ENCODE measurements at places on chromosomes 7 and 10.

DNA sequence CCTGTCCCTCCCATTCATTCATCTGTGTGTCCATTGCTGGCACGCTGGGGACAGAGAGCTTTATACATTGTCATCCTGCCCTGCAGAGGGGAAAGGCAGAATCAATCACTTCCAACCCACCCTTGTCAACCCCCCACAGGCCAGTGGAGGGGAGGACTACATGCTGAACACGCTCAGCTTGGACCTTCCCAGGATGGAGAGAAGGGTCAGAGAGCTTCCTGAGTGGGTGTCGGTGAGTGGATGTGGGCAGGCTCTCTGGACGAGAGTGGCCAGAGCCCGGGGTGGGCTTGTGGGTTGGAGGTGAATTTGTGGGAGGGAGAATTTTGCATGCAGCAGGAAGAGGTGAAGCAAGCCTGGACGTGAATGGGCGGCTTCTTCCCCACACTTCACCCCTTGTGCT is 93.9 kb downstream of the DNAJB6 start:
- DNase-seq = no peak

- no peak for DNase-seq
Measured at GRCh38 chr10:3709456-3710060, 75.5 kb downstream of the KLF6 start.

GRCh38 chr10:132562916-132563456 is 25.4 kb downstream of the INPP5A start:
- DNase-seq = no peak

- DNase-seq = no peak
Measured at GRCh38 chr7:70619659-70620058, 512.3 kb upstream of the GALNT17 start.

DNA sequence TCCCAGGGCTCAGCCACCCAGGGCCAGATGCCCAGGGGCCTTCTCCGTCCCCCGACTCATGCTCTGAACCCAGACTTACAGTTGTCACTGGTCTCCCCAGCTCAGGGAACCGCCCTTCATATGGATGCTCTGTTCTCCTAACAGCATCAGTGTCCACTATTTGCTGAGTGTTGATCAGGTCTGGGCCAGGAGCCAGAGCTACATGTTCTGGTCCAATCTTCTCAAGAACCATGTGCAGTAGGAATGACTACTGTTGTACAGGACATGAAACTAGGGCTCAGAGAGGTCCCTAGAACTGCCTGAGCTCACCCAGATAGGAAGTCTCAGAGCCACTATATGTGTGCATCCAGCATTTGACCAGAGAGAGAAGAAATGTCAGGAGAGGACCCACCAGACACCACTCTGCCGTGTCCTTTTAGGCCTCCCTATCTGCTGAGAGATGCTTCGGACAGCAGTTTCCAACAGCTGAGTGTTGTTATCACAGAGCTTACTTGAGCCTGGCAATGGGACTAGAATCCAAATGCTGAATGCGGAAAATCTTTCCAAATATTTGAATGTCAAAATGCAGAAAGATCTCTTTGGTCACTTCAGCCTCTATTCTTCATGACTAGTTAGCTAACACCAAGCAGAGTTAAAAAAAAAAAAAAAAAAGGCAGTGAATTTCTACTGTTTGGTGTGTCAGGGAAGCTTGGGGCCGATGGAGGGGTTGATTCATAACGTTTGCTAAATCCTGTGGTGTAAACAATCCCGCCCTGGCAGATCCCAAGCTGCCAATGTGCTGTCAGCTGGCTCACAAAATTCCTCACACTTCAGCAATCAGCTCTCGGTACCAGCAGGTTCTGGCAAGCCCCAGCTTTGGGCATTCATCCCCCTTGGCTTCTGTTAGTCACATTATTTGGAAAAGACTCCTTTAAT is 246.1 kb downstream of the TNS3 start:
- DNase-seq = no peak

DNA sequence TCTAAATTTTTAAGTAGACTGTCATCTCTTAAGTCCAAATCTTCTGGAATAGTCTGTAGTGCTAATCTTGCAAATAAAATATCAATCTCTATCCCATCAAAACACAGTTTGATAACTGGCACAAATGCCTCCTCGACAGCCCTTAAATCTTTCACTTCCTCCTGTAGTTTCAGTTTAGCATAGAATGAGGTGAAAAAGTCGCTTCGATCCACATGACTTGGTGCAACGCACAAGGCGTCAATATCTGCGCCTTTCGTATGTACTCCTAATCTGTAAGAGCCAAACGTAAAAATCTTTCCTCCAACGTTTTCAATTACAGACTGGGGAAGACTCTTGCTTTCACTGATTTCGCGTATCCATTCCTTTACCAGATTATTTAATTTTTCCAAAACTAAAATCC is 603 bp downstream of the PAPOLB start:
- DNase-seq = no peak

GRCh38 chr10:95319239-95319638 is 28.4 kb upstream of the PDLIM1 start:
- DNase-seq = no peak

DNA sequence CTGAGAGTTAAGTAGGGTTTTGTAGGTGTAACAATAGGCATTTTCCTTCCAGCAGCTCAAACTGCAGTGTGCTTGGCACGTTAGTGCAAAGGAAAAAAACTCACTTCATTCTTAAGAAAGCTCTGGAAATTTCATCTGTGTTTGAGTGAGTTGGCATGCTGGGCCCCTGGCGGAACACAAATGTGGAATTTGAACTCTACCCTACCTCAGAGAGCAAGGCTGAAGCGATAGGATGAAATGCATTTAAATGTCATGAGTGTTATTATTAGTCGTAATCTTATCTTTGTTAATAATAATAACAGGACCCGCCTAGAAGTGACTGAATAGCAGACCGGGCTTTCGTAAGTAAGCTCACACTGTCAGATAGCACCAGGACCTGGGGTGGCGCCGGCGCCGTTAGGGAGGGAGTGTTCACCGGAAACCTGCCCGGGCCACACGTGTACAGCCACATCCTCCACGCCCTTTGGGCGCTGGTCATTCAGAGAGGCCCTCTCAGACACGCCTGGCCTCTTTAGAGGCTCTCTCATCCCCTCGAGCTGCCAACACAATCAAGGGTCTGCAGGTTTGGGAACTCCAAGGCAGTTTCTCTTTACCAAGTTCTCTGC is 63.5 kb downstream of the GRK5 start:
- no peak for DNase-seq

GRCh38 chr10:34505338-34505737 is 309.8 kb downstream of the PARD3 start:
- no peak for DNase-seq

DNA sequence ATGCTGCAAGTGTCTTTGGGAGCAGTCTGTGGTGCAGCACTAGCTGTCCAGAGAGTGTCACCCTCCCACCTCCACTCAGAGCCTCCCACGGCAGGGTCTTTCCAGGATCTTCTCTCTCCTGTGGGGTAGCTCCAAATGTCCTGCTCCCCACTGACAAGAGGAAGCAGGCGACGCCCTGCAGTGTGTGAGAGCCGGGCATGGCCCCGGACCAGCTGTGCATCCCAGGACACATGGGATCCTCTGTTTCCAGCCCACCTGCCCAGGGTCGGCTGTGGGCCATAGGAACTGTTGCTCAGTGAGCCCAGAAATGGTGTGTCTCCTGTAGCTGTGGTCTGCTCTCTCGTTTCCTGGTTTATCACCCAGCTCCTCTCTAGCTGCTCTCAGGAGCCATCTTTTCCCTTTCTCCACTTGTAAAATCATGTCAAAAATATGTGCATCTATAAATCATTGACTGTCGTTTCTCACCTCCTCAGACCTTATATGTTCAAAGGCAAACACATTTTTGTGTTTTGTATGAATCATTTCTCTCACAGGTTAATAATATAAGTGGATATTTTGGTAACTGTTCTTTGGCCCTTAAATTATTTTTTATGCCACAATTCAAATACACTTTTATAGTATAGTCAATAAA is 74.9 kb downstream of the VWC2 start:
- DNase-seq = no peak

- DNase-seq = no peak
Measured at GRCh38 chr7:135761751-135762488, 13.3 kb upstream of the FAM180A start.

DNA sequence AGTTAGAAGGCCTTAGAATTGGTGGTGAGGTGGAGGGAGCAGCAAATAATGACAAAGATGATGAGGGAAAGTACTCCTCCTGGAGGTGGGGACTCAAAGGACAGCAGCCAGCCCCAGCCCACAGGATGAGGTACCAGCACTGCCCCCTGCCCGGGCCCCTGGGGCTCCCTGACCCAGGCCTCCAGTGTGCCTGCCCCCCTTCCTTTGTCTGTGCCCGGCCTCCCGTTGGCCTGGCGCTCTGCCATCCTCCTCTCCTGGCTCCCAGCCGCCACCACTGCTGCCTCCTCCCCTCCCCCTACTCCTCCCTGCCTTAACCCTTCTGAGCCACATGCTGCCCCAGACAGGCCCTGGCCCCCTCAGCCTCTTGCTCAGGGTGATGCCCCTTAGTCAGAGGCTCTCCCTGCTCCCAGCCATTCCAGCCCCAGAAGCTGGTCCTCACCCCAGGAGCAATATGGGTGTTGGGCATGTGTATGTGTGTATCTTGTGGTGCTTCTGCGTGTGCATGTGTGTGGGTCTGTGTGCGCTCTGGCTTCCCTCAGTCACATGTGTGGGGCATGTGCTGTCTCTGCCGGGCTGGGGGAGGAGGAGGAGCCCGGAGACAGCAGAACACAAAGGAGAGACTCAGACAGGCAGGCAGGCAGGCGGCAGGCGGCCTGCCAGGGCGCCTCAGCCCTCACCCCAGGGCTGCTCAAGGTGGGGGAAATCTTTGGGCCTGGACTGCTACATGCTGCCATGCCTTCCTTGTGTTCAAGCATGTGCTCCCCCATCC is 2.6 kb downstream of the LDB1 start:
- peak; percentile 81 for DNase-seq

DNA sequence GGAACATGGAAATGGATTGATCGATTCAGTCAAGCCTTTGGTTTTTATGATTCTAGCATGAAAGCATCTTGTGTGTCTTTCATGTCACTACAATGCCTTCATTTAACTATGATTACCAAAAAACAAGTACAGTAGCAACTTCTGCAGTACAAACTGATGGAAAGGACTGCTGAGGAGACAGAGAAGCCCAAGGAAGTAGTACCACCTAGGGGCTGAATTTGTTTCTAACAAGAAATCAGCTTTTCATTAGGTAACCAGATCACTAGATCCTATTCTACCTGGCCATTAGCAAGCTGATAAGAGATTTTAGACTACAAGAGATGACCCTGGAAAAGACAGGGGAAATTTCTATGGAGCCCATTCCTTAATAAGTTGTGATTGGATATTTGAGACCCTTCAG is 3.2 kb upstream of the IFIT1 start:
- peak; percentile 21 for DNase-seq

GRCh38 chr10:29841724-29842649 is 207.2 kb upstream of the SVIL start:
- peak; percentile 81 for DNase-seq

DNA sequence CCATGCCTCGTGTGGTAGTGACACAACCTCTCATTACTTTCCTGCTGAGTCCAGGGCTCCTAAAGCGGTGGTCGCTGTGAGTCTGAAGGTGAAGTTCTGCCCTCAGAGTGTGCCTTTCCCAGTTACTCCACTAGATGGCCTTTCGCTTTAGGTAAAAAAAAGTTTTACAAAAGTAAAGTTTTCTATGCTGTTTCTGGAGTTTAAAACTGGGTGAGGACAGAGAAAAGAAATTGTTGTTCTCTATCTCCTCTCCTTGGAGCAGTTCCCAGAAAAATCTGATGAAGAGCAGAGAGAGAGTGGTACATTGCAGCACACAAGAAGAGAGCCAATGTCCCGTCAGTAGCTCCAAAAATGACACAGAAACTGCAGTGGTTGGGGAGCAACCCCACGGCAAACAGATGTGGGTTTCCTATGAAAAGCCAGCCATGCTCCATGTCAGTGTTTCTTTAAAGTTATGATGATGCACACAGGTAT is 257.1 kb downstream of the GLI3 start:
- DNase-seq = no peak

- DNase-seq = no peak
Measured at GRCh38 chr7:98855610-98856422, 14.0 kb downstream of the TMEM130 start.

DNA sequence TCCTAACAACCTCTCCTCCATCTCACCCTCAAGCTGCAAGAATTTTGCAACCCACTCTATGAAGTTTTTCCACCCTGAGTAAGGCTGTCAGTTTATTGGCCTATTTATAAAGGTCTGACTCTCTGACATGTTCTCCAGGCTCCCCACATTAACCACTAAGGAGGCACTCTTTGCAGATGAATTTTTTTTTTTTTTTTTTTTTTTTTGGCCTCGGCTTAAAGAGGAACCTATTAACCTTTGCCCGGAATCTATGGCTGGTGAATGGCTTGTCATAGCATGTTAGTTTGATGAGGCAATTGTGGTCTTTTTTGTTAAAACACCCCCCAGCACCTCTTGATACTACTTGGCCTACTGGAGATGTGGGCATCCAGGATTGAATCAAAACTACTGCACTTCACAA is 57.1 kb downstream of the TBXAS1 start:
- no peak for DNase-seq

DNA sequence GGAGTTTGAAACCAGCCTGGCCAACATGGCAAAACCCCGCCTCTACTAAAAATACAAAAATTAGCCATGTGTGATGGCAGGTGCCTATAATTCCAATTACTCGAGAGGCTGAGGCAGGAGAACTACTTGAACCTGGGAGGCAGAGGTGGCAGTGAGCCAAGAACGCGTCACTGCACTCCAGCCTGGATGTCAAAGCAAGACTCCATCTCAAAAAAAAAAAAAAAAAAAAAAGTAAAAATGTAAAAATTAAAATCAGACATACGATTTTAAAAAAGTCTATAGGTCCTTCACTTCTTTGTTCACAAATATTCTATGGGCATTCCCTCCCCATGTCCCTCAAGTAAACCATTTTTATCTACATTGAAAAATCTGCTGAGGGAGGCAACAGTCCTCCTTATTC is 34.9 kb upstream of the TLL2 start:
- DNase-seq = peak; percentile 19

- DNase-seq = no peak
Measured at GRCh38 chr7:156129522-156129921, 317.3 kb upstream of the SHH start.
